ENCODE measurements at places on chromosomes 5 and 9.

DNA sequence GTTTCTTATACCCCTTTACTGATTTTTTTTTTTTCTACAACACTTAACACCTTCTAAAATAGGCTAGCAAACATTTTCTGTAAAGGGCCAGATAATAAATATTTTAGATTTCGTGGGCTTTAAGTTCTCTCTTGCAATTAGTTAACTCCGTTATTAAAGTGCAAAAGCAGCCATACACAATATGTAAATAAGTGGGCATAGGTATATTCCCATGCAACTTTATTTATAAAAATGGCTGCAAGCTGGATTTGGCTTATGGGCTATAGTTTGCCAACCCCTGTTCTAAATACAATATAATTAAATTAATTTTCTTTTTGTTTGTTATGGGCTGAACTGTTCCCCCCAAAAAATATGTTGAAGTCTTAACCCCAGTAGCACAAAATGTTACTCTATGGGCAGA is 10.8 kb downstream of the IL6ST start:
- DNase-seq: no peak

GRCh38 chr5:86979811-86980411 is 287.8 kb upstream of the RASA1 start:
- peak; percentile 10 for DNase-seq

- no peak for DNase-seq
Measured at GRCh38 chr5:78761840-78762239, 113.3 kb upstream of the LHFPL2 start.

- DNase-seq: no peak
Measured at GRCh38 chr5:52987711-52988331, 1.3 kb upstream of the ITGA2 start.

DNA sequence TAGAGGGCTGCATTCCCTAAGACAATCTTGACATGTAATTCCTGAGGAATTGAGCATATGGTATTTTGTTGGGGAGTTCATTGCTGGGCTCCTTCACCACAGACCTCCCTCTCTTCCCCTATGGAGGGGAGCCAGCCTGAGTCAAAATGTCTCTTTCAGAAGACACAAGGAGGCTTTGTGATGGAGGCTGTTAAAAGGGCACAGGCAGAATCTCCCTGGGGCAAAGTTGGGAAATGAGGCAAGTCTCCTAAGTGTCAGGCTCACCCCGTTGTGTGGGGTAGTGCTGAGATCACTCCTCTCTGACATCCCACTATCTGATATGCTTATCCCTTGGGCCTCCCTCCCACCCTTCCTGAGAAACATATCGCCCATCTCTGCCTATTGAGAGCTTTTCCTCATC is 30.6 kb downstream of the GFRA3 start:
- DNase-seq: no peak
